ENCODE measurements at places on chromosomes 2 and 18.

DNA sequence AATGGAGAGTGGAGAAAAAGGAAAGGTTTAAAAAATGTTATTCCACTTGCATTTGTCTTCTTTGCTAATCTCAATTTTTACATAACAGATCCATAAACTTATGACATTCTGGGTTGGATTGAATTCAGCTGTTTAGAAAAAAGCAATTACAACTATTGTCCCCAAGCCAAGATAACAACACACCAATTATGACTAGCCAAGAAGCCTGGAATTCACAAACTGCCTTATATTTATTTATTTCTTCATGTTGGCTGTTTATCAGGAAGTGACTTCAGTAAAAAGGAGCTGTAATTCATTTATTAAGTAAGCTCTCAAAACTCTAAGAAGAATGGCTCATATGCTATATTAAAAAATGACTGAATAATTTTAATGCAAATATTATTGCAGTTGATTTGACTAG, 137.4 kb downstream of the CALCRL start:
- no peak overlapping the region for H3K4me3 ChIP-seq
- no peaks in the 10 kb centered on the region for H3K36me3 ChIP-seq
- H3K27me3 ChIP-seq, result no peaks in the 10 kb centered on the region
- no peaks in the 10 kb centered on the region for H3K4me1 ChIP-seq
- no peak for DNase-seq

- peaks cover 34% of the 10 kb centered on the region for H3K36me3 ChIP-seq
- H3K4me3 ChIP-seq, result no peak overlapping the region
- DNase-seq, result no peak
Observed at GRCh38 chr2:233436691-233437438, 82.6 kb downstream of the DGKD start.

GRCh38 chr2:237691029-237691907, 63.9 kb downstream of the LRRFIP1 start:
- H3K4me3 ChIP-seq, result peak overlapping the region; percentile 66
- no peaks in the 10 kb centered on the region for H3K27me3 ChIP-seq
- DNase-seq, result no peak
- H3K36me3 ChIP-seq, result no peaks in the 10 kb centered on the region

- no peak overlapping the region for H3K4me3 ChIP-seq
- no peaks in the 10 kb centered on the region for H3K27me3 ChIP-seq
- no peaks in the 10 kb centered on the region for H3K4me1 ChIP-seq
- peaks cover 22% of the 10 kb centered on the region for H3K36me3 ChIP-seq
- no peak overlapping the region for H3K27ac ChIP-seq
Observed at GRCh38 chr2:206004004-206004693, 81.8 kb downstream of the INO80D start.

- H3K27me3 ChIP-seq, result no peaks in the 10 kb centered on the region
- H3K36me3 ChIP-seq, result no peaks in the 10 kb centered on the region
- peak overlapping the region; percentile 56 for H3K27ac ChIP-seq
- peaks cover 52% of the 10 kb centered on the region for H3K4me1 ChIP-seq
- H3K4me3 ChIP-seq, result no peak overlapping the region
Observed at GRCh38 chr2:111910609-111911277, 12.3 kb downstream of the MERTK start.

DNA sequence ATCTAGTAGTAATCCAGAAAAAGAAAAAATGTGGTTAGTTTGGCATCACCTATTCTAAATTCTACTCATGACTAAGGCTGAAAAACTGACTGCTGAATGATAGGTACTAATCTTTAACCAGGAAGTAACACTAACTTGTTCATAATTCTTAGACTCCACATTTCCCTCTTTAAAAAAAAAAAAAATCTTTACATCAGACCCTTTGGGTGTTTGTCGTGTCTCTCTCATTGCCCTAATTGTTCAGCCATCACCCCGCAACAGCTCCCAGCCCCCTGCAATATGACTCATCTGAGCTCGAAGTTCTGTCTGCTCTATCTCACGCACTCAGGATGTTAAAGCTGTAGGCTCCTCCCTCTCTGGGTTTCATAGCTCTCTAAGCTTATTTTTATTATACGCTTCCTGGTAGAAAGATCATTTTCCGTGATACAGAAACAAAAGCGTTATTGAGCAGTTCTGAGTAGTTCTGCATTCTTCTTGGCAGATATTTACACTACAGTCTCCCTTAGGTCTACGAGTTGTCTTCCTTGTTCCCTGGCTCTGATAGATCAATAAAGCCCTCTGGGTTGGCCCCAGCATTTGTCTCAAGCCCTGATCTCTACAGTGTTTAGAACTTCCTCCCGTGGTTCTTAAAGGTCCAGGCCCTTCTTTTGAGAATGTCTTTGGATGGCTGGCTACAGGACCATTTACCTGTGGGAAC, 95.6 kb downstream of the TNFRSF11A start:
- H3K4me1 ChIP-seq, result peaks cover 4% of the 10 kb centered on the region
- no peak overlapping the region for H3K4me3 ChIP-seq
- H3K36me3 ChIP-seq, result no peaks in the 10 kb centered on the region
- DNase-seq, result no peak
- no peaks in the 10 kb centered on the region for H3K27me3 ChIP-seq

GRCh38 chr2:109680523-109681297, 66.5 kb downstream of the SOWAHC start:
- no peaks in the 10 kb centered on the region for H3K27me3 ChIP-seq
- no peaks in the 10 kb centered on the region for H3K36me3 ChIP-seq
- peaks cover 1% of the 10 kb centered on the region for H3K4me1 ChIP-seq
- peak overlapping the region; percentile 78 for H3K27ac ChIP-seq
- peak overlapping the region; percentile 26 for H3K4me3 ChIP-seq
- DNase-seq, result no peak

DNA sequence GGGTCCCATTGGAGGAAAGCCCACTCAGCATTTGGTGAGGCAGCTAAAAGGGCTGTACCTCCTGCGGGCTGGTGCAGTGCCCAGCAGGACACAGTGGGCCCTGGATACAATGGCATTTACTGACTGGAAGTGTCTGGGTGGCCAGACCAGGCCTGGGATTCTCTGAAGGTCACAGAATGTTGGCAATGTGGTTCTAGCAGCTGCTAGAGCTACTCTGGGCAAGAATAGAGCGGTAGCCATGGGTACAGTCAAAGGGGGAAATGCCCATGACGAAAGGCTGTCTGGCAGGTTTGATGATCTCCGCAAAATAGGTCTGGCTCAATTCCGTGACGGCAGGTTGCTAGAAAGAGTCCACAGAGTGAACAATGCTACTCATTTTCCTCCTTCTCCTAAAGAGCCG, 241.8 kb downstream of the AFF3 start:
- no peak overlapping the region for H3K4me3 ChIP-seq
- no peaks in the 10 kb centered on the region for H3K27me3 ChIP-seq
- no peaks in the 10 kb centered on the region for H3K36me3 ChIP-seq
- peaks cover 7% of the 10 kb centered on the region for H3K4me1 ChIP-seq
- no peak for DNase-seq

DNA sequence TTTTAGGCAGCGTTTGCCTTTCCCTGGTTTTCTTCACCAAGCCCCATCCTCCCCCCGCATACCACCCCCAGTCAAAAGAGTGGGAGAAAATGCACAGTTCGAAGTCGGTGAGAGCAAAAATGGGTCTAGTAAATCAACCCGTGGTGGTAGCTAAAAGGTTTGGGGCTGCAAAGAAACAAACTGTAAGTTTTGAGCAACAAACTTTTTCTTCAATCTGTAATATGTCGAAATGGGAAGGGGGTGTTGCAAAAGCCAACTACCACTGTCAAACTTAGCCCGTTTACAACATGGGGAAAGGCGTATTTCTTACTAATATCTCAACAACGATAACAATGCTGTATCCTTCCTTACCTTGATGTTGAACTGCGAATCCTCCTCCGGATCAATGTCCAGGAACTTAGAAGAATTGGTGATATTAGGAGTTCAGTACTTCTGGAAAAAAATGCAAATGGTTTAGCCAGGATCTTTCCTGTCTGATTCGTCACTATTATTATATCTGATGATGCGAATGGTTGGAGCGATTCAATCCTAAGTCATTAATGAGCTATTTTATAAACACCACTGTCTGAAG, 2.4 kb upstream of the SATB2 start:
- no peak for DNase-seq
- no peaks in the 10 kb centered on the region for H3K36me3 ChIP-seq
- peaks cover 9% of the 10 kb centered on the region for H3K27me3 ChIP-seq

DNA sequence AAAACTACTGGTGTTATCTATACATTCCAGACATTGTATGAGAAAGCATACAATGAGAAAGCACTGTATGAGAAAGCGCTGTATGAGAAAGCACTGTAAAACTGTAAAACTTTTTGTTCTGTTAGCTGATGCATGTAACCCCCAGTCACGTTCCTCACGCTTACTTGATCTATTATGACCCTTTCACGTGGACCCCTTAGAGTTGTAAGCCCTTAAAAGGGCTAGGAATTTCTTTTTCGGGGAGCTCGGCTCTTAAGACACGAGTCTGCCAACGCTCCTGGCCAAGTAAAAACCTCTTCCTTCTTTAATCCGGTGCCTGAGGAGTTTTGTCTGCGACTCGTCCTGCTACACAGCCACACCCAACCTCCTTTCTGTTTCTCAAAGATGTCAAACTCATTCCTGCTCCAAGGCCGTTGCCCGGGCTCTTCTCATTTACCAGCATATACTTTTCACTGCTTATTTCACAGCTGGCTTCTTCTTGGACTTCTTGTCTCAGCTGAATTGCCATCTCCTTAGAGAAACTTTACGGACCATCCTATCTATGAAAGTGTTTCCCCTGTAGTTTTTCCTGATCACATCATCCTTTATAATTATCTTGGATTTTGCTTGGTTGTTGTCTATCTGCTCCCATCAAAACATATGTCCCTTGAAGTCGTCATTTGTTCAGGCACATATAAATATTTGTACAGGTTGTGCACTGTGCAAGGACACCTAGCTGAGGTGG, 29.8 kb upstream of the YES1 start:
- H3K4me1 ChIP-seq, result peaks cover 16% of the 10 kb centered on the region
- no peaks in the 10 kb centered on the region for H3K36me3 ChIP-seq
- no peak overlapping the region for H3K27ac ChIP-seq
- no peak overlapping the region for H3K4me3 ChIP-seq

DNA sequence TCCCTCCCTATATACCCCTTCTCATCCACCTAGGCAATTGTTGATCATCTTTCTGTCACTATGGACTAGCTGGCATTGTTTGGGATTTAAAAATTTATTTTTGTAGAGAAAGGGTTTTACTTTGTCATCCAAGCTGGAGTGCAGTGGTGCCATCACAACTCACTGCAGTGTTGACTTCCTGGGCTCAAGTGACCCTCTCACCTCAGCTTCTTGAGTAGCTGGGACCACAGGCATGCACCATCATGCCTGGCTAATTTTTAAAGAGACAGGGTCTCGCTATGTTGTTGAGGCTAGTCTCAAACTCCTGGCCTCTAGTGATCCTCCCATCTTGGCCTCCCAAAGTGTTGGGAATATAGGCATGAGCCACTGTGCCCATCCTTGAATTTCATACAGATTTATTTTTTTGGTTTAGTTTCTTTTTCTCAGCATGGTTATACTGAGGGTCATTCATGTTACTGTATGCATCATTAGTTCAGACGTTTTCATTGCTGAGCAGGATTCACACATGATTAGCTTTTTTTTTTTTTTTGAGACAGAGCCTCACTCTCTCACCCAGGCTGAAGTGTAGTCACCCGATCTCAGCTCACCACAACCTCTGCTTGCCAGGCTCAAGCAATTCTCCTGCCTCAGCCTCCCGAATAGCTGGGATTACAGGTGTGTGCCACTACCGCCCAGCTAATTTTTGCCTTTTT, 8.6 kb upstream of the PCARE start:
- no peak for DNase-seq
- H3K36me3 ChIP-seq, result no peaks in the 10 kb centered on the region
- H3K27me3 ChIP-seq, result no peaks in the 10 kb centered on the region
- H3K4me3 ChIP-seq, result no peak overlapping the region
- H3K4me1 ChIP-seq, result no peaks in the 10 kb centered on the region

DNA sequence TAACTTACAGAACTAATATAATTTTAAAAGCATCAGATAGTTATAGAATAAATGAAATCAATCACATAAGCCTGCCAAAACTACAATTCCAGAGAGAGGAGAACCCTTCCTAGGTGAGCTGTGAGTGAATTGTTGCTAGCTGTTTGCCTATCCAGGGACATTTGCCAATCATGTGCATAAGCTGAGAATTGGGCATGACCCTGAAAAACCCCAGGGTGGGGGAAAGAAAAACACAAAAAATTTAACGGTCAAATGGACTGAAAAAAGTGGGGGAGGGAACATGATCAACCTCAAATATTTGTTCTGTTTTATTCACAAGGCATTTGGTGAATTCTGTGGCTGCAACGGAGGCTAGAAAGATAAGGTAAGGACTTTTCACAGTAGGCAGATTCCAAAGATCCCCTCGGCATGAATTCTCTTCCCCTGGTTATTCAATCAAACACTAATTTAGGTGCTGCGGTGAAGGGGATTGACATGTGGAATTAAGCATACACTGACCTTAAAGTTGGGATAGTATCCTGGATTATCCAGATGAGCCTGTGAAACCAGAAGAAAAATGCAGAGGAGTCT, 203.9 kb upstream of the RGPD4 start:
- H3K27ac ChIP-seq, result no peak overlapping the region
- H3K4me3 ChIP-seq, result no peak overlapping the region
- no peaks in the 10 kb centered on the region for H3K36me3 ChIP-seq
- H3K27me3 ChIP-seq, result no peaks in the 10 kb centered on the region
- no peaks in the 10 kb centered on the region for H3K4me1 ChIP-seq

- peaks cover 2% of the 10 kb centered on the region for H3K27me3 ChIP-seq
- no peak overlapping the region for H3K4me3 ChIP-seq
- no peaks in the 10 kb centered on the region for H3K36me3 ChIP-seq
- H3K4me1 ChIP-seq, result no peaks in the 10 kb centered on the region
Observed at GRCh38 chr2:126707941-126708340, 52.0 kb downstream of the GYPC start.

DNA sequence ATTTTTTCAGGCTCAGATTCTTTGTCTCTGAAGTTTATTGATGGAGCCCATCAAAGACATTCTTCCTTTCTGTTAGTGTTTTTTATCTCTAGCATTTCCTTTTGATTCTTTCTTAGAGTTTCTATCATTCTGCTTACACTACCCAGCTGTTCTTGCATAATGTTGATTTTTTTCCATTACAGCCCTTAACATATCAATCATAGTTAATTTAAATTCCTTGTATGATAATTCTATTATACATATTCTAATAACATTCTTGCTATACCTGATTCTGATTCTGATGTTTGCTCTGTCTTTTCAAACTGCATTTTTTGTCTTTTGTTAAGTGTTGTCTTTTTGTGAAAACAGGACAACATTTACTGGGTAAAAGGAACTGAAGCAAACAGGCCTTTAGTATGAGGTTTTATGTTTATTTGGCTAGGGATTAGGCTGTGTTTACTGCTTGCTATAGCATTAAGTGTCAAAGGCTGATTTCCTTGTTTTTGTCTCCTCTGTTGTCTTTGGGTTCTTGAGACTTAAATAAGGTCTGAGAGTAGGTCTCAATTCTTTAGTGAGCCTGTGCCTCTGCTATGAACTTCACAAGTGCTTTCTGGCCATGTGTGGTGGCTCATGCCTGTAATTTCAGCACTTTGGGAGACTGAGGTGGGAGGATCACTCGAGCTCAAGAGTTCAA, 8.0 kb upstream of the STAM2 start:
- no peak for DNase-seq
- no peak overlapping the region for H3K4me3 ChIP-seq
- no peaks in the 10 kb centered on the region for H3K4me1 ChIP-seq

- peaks cover 6% of the 10 kb centered on the region for H3K36me3 ChIP-seq
- H3K4me3 ChIP-seq, result no peak overlapping the region
- no peaks in the 10 kb centered on the region for H3K27me3 ChIP-seq
- no peak for DNase-seq
- H3K27ac ChIP-seq, result no peak overlapping the region
Observed at GRCh38 chr2:15354596-15355366, 206.4 kb downstream of the NBAS start.

- no peaks in the 10 kb centered on the region for H3K27me3 ChIP-seq
- H3K36me3 ChIP-seq, result no peaks in the 10 kb centered on the region
- H3K4me3 ChIP-seq, result no peak overlapping the region
- peak; percentile 8 for DNase-seq
Observed at GRCh38 chr2:1746174-1747064, 2.1 kb upstream of the PXDN start.

- no peaks in the 10 kb centered on the region for H3K27me3 ChIP-seq
- no peaks in the 10 kb centered on the region for H3K36me3 ChIP-seq
- peaks cover 26% of the 10 kb centered on the region for H3K4me1 ChIP-seq
- no peak for DNase-seq
Observed at GRCh38 chr2:239304533-239305221, 96.1 kb downstream of the HDAC4 start.

Data from liver (tissue), 10 donors.